ENCODE measurements at places on chromosomes 5 and 9.

GRCh38 chr5:54573812-54574489 is 56.4 kb downstream of the SNX18 start:
- no peak for DNase-seq

DNA sequence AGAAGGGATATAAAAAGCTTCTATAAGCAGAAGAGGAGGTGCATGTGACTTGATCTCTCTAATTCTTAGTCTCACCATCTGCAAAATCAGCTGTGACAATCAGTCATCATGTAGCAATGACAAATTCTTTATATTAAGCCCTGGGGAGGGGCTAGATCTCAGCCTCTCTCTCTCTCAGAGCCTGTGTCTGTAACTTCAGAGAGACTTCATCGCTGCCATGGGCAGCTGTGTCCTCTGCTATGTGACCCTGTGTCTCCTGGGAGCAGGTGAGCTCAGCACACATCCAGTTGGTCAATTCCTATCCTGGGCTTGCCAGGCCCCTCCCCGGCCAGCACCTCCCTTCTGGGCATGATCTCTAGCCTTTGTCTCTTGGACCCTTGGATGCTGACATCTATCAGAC is 109.6 kb downstream of the ANKRD18B start:
- DNase-seq = no peak

DNA sequence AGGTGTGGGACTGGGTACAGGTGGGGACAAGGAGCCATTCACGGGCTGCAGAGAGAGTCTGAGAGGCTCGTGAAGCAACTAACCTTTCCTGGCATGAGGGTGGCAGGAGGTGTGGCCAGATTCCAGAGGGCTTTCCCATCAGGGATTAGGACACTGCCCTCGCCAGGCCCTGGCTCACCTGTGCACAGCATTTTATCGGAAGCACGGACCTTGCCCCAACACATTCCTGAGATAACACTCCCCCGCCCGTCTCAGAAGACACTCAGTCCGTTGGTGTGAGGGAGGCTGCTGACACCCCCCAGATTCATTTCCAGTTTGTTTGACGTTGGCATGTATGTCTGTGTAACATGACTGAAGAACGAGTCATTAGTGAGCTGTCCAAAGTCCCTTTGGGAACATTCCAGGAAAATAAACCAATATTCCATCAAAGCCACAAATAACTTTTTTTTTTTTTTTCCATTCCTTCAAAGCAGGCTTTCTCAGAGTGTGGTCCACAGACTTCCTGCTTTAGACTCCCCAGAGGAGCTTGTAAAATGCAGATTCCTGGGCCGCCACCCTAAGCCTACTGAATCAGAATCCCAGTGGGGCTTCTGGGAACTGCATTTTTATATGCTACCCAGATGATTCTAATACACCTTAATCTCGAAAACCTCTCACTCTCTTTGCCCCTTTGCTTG is 23.4 kb downstream of the WWC1 start:
- no peak for DNase-seq

DNA sequence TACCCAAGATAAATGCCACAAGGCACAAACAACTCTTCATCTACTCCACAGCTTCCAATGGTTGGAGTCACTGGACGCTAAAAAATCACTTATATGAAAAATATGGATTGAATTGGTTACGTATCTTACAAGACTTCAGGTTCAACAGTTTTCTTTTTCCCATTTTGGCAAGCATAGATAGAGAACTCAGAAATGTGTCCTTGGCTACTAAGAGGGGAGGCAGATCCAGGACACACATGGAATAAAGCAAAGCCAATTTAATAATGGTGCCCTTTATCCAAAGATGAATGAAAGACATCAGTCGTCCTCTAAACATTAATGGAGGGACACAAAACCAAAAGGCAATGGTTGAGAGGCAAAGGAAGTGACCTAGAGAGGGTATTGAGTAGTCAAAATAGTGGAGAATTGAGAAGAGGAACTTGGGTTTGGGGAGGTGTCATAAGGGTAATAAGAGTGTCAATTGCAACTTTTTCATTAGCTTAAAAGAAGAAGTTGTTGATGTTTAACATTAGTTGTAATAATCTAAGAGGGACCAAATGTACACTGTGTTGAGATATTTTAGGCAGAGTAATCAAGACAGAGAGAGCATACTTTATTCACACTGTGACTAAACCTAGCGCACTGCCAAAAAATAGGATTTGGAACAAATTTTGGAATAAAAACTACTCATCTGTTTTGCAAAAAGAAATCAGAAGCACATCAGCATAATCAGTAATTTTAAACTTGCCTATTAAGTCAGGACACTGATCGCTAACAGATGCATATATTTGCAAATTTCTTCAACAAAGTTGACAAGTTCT is 308.2 kb downstream of the ARL15 start:
- no peak for DNase-seq

DNA sequence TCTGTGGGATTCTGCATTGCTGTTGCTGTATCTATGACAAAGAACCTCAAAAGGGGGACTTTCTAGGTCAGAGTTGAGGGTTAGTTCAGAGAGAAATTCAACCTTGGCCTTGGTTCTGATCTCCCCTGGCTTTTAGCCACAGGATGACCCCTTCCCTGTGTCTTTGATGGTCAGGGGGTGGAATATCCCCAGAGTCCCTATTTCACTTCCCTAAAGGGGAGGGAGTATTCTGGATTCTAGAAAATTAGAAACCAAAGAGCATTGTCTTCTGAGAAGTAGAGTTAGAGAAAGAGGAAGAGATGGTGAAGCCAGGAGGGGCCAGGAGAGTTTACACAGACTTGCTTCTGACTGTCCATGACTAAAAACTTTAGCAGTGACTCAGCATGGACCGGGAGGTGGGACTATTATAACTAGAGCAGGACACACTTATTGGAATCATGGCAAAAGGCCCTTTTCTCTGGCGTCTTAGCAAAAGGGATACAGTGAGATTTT is 56.2 kb upstream of the LPAR1 start:
- DNase-seq = no peak

DNA sequence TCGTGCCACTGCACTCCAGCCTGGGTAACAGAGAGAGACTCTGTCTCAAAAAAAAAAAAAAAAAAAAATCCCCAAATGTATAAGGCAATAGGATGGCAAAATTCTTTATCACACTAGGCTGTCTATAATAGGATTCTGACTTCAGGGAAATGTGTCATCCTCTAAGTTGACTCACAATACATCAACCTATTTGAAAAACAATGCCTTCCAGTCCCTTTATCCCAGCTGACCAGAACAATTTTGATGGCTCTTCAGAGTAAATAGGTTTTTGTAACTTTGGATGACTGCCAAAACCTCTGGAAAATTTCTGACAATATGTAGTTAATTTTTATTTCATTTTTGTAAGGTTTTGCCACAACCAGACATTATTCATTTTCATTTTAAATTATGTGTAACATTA is 184.1 kb downstream of the CCDC192 start:
- no peak for DNase-seq

DNA sequence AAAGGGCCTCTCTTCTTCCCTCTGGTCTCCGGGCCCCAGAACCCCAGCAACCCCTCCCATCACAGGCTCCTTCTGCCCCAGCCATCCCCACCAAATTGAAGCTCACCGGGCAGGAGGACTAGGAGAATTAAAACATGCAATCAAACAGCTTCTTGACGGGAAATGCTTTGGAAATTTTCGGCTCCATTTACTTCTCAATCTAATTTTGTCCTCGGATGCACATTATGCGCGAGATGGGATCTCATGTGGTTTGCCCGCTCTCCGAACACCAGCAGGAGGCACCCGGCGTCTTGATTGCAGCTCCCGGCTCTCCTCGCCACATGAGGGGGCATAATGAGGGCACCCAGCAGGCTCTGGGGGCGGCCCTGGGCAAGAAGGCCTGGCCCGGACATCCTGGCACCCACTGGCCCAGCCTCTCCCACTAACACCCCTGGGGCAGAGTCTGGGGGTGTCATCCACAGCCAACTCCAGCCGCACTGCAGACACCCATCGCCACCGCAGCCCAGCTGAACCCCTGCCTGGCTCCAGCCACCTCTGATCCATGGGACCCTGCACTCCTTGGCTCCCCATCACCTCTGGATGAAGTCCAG is 135.5 kb downstream of the PAX5 start:
- no peak for DNase-seq

DNA sequence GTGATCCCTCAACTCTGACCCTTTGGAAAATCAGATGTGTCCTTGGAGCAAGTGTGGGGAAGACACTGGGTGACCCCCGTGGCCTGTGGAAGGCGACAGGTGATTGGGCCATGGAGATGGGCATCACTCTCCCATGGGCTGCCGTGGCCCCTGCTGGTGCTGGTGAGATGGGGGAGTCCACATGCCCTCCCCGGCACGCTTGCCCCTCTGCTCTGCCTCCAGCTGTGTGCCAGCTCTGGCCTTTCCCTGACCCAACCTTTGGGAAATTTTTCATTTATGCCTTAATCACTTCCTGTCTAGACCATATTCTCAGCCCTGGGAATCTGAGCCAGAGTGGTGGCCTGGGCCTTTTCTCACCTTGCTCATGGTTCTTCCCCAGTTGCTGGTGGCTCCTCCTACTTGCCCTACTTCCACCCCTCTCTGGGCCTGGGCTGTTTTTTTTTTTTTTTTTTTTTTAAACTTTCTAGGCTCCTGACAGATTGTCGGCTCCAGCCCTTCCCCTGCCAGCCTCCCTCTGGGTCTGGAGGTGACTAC is 56.6 kb downstream of the RGS3 start:
- DNase-seq = no peak

DNA sequence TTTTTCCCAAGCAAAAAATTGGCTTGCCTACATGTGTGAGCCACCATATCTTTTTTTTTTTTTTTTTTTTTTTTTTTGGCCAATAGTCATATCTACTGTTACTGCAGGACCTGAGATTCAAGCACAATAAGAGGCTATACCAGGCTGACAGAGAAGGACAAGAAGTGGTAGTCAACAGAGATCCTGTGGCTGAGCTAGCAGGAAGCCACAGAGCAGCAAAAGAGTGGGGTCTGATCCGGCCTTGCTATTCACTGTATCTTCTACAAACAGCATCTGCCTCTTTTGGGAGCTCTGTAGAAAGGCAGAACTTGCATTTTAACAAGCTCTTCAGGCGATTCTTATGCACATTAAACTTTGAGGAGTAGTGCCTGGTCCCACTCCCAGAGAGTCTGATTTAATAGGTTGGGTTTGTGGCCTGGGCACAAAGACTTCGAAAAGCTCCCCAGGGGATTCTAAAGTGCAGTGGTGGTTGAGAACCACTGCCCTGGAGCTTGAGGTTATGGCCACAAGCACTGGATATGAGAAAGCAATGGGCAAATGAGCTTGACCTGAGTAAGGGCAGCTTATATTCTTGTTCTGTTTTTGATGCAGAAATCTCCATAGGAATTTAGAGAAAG is 162.8 kb downstream of the PIK3R1 start:
- DNase-seq = no peak

GRCh38 chr9:89720696-89721175 is 115.9 kb downstream of the GADD45G start:
- no peak for DNase-seq

GRCh38 chr5:6553972-6554371 is 78.9 kb downstream of the NSUN2 start:
- no peak for DNase-seq

GRCh38 chr5:16518606-16519005 is 53.0 kb upstream of the ZNF622 start:
- DNase-seq = no peak

DNA sequence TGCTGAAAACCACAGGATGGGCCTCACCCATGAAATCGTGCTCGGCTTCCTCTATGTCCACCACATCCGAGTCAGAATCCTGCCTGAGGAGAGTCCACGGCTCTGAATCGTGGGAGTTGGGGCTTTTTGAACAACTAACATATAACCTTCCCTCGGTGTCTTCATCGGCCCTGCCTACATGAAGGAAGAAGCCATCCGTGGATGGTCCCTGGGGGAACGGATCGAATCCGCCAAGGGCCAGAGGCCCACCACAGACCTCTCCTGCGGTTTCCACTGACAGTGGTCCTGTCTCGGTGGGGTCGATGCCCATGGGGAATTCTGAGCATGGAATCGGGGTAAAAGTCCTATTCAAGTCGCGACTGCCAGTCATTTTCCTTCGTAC is 85.0 kb downstream of the CAMSAP1 start:
- no peak for DNase-seq

GRCh38 chr9:74570879-74571512 is 73.9 kb downstream of the RORB start:
- DNase-seq = peak; percentile 6

- DNase-seq = no peak
Observed at GRCh38 chr5:61123145-61123544, 39.1 kb downstream of the SMIM15 start.

DNA sequence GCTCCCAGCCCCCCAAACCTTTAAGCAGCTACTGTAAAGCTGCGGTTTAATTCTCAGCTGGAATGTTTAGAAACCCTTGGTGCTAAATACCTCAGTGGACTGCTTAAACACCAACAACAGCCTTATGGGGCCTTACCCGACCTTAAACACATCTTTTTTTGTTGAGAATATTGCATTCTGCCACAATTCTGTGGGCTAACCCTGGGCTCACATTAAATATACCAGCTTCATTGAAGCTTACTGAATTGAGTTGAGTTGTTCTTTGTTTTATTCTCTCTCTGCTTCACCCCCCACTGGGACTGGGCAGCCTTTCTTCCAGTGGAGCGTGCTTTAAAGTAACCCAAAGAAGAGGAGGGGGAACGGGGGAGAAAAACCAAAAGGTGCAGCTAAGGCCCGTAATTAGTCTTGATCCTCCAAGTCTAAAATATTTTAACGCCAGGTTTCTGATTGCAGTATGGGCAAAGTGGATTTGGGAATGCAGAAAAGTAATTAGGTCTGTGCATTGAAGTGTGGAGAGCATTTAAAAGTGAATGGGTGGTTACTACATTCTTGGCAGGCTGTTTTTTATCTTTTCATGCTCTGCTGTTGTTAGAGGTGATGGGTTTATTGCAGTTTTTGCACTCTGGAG is 281.2 kb downstream of the NR2F1-AS1 start:
- no peak for DNase-seq

- DNase-seq = no peak
Observed at GRCh38 chr9:97874624-97875023, 21.6 kb downstream of the FOXE1 start.

DNA sequence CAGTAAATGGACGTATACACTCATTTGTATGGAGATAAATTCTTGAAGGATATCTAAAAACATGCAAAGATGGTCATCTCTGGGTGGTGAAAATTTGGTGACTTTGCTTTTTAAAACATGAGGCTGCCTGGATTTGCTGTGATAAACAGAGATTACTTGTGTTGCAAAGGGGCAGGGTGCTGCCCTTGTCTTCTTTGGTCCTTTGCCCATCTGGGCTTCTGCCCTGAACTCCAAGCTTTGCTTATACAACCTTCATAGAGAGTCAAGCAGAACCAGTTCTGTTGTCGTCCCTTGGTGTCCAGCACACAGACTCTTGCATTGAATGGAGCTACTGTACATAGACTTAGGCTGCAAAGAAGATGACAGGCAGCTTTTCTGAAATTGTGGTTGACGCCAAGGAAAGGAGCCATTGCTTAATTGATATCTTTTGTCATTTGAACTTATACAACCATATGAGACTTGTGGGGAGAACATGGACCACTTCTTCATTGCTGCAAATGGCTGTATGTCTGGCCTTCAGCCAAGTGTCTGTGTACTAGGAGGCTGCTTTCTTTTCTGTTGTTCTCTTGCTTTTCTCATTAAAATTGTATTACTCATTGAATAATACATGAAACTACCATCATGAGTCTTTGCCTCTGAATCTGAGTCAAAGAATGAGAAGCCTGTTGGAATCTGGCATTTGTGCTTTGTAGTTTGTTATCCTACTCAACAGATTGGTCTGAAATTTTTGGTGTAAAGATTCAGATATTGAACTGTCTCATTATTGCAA is 152.5 kb downstream of the DMRT2 start:
- no peak for DNase-seq

Data from stimulated activated CD4-positive, alpha-beta T cell treated with anti-CD3 and anti-CD28 coated beads, TNF-alpha, amount 100 ng/mL, for 48 hours (primary cell).